DMS79 (cell line): ENCODE measurements at places on chromosomes 7 and 10.

- no peak for DNase-seq
Measured at GRCh38 chr10:73163096-73163495, 4.7 kb downstream of the ECD start.

GRCh38 chr7:99615989-99616358 lies 772 bp upstream of the ZSCAN25 start:
- DNase-seq = no peak

DNA sequence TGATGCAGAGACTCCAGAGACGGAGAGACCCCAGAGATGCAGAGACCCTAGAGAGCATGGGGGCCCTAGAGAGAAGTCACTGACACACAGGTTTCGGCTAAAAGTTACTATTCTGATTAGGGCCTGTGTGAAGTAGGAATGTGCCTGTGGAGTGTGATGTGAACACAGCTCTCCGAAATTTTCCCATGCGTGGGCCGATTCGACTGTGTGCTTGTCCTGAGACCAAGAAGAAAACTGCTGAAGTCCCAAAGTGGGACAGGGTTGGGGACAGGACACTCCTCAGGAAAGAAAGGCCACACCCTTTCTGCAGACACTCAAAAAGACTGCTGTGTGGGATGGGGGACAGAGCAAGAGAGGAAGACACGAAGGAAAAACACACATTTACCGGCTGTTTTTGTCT lies 533.5 kb downstream of the PTPRN2 start:
- no peak for DNase-seq

DNA sequence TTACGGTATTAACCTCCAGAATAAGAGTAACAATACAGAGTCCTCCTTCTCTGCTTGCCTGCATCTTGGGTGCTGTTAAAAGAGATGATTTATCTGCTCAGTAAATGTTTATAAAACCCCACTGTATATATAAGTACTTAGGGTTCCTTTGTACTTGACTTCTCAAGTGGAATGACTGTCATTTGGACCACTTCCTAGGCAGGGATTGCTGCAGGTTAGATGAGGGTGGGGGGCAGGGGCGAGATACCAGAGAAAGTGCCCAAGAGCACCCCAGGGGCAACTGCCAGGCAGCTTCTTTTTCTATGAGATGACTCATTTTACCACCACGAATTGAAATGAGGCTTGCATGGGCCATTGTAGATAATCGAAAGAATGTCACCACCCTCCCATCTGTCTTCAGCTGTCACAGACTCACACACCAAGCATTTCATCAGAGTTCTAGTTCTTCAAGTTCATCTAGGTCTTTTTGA lies 421.9 kb upstream of the GALNT17 start:
- peak; percentile 34 for DNase-seq

DNA sequence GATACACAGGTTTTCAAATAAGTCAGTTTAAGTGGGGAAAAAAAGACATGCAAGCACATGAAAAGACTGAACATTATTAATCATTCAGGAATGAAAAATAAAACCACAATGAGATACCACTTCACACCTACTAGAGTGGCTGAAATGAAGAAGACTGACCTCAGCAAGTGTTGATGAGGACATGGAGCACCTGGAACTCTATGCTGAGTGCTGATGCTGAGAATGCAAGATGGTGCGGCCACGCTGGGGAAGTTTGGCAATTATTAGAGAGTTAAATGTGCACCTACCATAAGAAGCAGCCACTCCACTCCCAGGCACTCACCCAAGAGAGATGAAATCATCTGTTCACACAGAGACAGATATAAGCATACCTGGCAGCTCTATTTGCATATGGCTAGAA lies 32.9 kb upstream of the ELFN1 start:
- no peak for DNase-seq

DNA sequence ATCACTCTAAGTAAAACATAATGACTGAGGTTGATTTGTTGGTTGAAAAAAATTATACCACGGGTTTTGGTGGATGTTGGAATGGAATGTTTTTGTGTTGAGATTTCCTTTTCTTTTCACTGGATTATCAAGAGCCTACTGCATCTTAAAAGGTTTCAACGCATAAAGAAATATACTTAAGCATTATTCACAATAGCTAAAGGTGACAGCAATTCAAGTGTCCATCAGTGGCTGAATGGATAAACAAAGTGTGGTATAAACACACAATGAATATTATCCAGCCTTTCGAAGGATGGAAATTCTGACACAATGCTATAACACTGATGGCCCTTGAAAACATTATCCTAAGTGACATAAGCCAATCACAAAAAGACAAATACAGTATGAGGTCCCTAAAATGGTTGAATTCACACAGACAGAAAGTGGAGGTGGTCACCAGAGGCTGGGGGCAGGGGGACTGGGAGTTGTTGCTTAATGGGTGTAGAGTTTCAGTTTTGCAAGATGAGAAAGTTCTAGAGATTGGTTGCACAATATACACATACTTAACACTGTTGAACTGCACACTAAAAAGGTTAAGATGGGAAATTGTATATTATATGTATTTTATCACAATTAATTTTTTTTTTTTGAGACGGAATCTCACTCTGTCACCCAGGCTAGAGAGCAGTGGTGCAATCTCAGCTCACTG lies 122.3 kb downstream of the NRP1 start:
- no peak for DNase-seq

- DNase-seq = no peak
Measured at GRCh38 chr10:47238331-47239095, 61.5 kb upstream of the GDF10 start.

GRCh38 chr10:116272440-116273283 lies at the start of gene GFRA1:
Gene GFRA1, minus strand, starts transcription at chr10:116273206. Its CDS starts 1,177 bp downstream, at chr10:116272029.
- no peak for DNase-seq

GRCh38 chr10:7544203-7544602 lies 122.6 kb downstream of the ITIH5 start:
- DNase-seq = no peak

DNA sequence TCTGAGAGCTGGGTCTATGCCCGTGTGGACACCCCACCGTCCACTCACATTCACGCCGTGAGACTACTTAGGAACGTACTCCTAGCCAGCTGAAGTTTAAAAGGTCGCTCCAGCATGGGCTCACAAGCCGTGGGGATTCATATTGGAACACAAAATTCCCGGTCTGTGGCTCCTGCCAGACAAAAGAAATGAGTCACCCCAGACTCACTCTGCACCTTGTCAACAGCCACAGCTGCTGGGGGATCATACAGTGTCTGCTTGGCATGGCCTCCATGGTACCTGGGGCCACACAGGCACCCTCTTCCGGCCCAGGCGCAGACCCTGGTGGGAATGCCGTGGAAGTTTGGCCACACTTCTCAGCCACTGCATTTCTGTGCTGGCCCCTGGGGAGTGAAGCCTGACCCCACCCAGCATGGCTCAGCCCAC lies 228.4 kb downstream of the DNAJB6 start:
- DNase-seq = no peak

- DNase-seq = peak; percentile 5
Measured at GRCh38 chr7:95907337-95907736, 135.0 kb downstream of the DYNC1I1 start.

GRCh38 chr10:133309100-133309719 lies 496 bp downstream of the ZNF511 start:
- DNase-seq = peak; percentile 27

GRCh38 chr10:18737236-18737635 lies 78.0 kb downstream of the ARL5B start:
- no peak for DNase-seq

- no peak for DNase-seq
Measured at GRCh38 chr10:63123727-63124362, 9.3 kb upstream of the NRBF2 start.

- DNase-seq = no peak
Measured at GRCh38 chr10:119333146-119333792, 125.9 kb downstream of the GRK5 start.

- DNase-seq = no peak
Measured at GRCh38 chr7:116951366-116952292, 1.7 kb upstream of the ST7 start.
